Stomach (tissue), 19 donors: ENCODE measurements at places on chromosomes 1 and 21.

DNA sequence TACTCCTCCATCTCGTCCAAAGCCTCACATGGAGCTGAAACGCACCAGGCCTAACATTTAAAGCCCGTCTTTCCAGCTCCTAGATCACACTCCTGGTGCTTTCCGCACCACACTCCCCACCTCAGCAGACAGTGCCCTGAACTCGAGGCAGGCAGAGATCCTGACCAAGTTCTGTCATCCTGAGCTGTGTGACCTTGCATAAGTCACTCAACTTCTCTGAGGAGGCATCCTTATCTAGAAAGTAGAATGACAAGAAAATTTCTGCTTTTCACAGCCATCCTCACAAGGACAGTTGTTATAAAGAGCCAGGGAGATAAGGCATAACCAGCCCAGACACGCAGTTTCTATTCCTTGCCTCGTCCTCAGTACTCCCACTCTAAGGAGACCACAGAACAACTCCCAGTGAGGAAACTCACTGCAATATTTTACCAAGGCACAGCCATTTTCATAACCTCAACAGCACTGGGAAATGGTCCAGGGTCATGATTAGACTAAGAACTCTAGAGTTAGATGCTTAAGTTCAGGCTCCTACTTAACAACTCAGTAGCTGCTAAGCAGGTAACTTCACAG is 3.1 kb downstream of the LRP8 start:
- DNase-seq = no peak

- no peak for DNase-seq
Observed at GRCh38 chr1:172650474-172651193, 8.3 kb upstream of the FASLG start.

GRCh38 chr21:43858806-43859648 is 6.0 kb upstream of the AGPAT3 start:
- DNase-seq = no peak

DNA sequence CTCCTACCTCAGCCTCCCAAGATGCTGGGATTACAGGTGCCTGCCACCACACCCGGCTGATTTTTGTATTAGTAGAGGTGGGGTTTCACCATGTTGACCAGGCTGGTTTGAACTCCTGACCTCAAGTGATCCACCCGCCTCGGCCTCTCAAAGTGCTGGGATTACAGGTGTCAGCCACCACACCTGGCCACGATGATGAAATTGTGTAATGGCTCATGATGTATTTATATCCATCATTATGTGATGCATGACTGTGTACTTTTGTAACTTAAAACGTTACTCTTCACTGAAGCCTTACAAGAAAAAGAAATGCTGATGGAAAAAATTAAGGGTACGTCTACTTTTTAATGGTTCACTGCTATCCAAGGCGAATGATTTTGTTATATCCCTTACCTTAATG is 7.5 kb downstream of the TARDBP start:
- DNase-seq = no peak

GRCh38 chr1:179935909-179936496 is 18.6 kb upstream of the CEP350 start:
- DNase-seq = no peak
